ENCODE measurements at places on chromosomes 16 and 17.
A peak's percentile ranks its signal among the peaks of the same experiment; 100 is the strongest.

GRCh38 chr16:73051961-73052360, 4.0 kb upstream of the ZFHX3 start:
- no peak for DNase-seq

GRCh38 chr17:67765623-67766022, 47.9 kb downstream of the NOL11 start:
- no peak for DNase-seq

DNA sequence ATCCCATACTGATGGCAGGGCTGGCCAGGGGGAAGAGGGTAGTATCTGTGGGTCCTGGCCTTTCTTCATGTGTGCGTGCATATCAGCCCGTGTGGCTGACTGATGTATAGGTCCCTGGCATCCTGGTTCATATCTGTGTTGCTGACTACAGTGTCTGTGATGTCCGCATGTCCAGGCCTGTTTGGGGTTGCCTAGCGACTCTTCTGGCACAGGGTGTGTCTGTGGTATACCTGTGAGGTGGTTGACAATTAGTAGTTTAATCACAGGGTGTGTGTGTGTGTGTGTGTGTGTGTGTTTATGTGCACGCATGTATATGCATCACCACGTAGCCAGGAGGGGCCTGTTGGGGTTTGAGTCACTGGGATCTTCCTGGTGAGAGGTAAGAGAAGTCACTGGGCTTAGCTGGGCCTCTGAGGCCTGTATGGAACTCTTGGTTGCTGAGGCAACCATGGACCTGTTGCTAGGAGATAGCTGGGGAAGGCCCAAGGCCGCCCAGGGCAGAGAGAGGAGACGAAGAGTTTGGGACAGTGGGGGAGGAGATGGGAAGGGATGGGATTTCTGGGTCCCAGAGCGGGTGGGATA, 603 bp upstream of the TMEM95 start:
- no peak for DNase-seq

DNA sequence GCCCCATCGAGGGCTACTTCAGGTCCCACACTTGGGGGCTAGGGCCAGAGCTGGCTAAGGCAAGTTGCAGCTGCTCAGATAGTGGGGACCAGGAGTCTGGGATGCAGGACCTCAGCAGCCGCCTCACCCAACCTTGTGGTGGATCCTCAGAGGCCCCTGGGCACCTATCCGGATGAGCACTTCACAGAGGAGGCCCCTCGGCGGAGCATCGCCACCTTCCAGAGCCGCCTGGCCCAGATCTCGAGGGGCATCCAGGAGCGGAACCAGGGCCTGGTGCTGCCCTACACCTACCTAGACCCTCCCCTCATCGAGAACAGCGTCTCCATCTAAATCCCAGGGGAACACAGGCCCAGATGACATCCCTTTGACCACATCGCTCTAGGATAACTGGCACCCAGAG, 9.4 kb downstream of the ALOX15B start:
- no peak for DNase-seq

DNA sequence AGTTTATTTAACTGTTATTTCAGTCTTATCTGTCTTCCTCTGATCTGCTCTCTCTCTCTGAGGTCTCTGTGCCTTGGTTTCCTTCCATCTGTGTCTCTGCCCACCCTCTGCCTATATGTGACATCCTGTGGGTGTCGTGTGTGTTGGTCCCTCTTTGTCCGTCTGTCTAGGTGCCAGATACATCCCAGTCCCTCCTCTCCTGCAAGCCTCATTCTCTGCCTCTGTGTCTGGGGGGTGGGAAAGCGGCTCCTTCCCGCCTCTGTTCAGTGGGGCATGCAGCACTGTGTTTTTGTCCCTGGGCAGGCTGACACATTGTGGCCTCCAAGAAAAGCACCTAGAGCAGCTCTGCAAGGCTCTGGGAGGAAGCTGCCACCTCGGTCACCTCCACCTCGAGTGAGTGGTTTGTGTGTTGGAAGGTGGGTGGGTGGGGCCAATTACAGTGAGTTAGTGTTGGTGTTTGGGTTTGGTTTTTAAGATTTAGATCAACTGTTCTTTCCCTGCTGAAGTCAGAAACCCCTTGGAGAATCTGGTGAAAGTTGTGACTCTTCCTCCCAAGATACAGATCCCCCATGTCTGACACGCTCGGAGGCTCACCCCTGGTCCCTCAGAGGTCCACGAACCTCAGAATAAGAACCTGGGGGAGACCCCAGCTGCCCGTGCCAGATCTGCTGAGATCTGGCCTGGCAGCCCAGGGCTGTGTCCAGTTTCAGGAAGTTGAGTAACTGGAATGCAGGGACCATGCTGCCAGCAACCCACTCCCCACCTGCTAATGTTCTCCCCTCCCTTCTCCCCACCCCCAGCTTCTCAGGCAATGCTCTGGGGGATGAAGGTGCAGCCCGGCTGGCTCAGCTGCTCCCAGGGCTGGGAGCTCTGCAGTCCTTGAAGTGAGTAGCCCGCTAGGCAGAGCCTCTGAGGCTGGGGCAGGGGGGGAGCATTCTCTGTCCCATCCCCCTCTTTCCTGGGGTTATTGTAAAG, 50.9 kb upstream of the CPNE2 start:
- no peak for DNase-seq

DNA sequence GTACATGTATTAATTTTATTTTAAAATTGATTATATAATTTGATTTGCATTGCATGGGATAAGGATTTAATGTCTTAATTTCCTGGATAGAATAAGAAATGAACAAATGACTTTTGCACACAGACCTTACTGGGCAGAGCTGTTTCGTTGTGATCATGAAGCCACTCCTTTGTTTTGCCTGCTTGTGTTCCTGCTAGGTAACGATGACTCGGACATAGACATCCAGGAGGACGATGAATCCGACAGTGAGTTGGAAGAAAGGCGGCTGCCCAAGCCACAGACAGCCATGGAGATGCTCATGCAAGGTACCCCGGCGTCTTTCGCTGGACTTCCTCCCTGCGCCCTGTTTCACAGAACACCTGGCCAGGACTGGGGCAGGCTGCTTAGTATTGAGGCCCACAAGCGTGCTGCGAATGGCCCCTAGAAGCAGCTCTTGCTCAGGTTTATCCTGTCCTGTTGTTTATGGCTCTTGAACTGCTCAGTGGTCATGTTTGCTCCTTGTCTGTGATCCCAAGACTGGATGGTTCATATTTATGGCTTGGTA, 29.6 kb downstream of the CLUAP1 start:
- DNase-seq = no peak

DNA sequence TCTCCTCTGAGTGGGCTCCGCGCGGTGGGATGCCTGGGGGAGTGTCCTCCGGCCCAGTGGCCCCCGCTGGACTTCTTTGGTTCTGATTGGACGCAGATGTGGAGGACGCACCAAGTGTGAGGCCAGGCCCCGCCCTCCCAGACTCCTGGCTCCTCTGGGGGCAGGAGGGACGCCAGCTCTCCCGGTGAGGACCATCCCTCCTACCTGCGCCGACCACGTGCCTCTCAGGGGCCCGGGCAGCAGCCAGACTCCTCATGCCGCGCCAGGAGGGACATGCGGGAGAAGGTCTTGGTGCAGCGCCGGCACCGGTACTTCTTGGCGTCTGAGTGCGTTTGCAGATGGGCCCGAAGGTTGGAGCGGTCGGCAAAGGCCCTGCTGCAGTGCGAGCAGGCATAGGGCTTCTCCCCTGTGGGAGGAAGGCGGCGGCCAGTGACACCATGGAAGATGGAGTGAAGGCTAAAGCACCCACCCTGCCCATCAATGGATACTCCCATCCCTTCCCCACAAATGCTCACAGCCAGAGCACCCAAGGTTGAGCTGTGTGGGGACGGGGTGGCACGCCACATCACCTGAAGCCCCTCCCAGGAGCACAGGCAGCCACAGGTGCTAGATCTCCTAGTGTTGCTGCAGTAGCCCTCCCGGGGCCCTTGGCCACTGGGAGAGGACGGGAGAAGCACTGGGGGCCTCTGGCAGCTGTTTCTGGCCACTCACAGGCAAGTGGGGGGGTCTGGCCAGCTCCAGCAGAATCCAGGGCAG, 7.9 kb downstream of the SNAI3 start:
- DNase-seq = no peak

- DNase-seq = no peak
These were observed 3.9 kb downstream of the NAGS start for GRCh38 chr17:44008205-44008909.

- DNase-seq = no peak
These were observed 10.2 kb upstream of the FOXF1 start for GRCh38 chr16:86499889-86500707.

- DNase-seq = no peak
These were observed 207.6 kb downstream of the MRTFB start for GRCh38 chr16:14278749-14279148.

GRCh38 chr17:27498615-27499309, 42.5 kb downstream of the KSR1 start:
- no peak for DNase-seq

DNA sequence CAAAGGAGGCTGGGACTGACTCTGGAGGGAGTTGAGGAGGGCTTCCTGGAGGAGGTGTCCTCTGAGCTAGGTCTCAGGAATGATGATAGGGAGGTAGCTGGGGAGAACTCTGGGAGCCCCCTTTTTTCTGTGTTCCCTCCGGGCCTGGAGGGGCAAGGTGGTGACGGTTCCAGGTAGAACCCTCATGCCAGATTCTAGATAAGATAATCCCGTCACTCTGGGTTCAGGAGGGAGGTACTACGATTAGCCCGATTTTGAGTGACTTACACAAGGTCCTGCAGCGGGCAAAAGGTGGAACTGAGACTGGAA, 18.7 kb upstream of the ADGRG3 start:
- no peak for DNase-seq

- DNase-seq = no peak
These were observed 498 bp downstream of the SMYD4 start for GRCh38 chr17:1829216-1829591.

DNA sequence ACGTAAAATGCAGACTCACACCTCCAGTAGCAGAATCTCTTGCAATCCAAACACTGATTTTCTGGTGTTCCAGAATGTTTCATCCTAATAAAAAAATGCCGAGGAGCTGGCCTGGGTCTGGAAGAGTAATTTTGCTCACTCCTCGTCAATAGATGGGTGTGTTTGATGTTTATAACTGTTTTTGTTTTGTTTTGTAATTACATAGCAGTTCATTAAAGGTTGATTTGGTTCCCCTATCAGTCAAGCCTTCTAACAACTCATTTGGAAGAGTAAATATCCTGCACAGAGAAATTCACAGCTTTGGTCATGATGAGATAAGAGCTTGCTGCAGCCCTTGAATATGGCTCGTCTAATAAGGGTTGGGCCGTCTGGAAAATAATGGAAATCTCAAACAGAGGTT, 36.8 kb upstream of the ELAC2 start:
- DNase-seq = no peak

GRCh38 chr16:27408012-27408601, 6.1 kb downstream of the IL21R start:
- peak; percentile 61 for DNase-seq

DNA sequence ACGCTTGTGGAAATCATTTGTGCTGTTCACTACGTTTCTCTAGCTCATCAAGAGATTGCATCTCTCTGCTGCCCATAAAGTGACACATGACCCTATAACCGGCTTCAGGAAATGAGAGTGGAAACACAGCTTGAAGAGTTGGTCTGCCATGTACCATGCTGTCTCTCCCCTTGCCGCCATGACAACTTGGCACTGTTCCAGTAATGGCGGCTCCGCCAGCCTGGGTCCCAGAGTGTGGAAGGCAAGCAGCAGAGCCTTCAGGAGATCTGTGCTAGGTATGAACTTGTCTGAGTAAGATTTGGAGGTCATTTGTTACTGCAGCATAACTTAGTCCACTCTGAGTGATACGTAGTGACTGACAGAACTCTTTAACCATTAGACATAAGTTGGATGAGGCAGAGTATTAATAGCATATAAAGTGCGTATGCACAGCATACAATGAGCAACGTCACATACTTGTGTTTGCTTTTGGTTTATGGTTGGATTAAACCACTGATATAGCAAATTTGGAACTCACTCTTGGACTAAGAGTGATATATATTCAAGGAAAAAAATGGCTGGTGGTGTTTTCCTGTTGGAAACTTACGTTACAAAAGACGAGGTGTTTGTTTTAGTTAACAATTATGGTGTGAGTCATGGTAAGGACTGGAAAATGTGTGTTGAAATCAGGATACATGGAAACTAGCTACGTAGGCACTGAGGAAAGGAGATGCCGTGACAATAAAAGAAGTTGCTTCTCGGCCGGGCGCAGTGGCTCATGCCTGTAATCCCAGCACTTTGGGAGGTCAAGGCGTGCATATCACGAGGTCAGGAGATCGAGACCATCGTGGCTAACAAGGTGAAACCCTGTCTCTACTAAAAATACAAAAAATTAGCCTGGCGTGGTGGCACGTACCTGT, 24.4 kb upstream of the PMP22 start:
- no peak for DNase-seq

DNA sequence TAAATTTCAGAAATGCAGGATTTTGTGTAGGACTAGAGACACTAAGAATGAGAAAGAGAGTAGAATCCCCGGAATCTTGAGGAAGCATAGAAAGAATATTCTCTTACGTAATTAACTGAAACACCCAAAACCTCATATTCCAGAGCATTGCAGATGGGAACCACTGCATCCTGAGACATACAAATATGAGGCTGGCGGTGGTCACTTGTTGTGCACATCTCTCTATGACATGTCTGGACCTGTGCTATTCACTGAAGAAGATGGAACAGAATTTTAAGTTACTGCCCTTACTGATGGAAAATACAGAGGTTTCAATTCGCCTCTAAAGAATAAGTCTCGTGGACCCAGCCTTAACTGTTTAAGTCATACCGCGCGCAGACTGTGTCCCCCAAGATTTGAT, 806 bp downstream of the RAD51C start:
- DNase-seq = peak; percentile 9

GRCh38 chr16:81907681-81908080, 103.6 kb downstream of the SDR42E1 start:
- no peak for DNase-seq

DNA sequence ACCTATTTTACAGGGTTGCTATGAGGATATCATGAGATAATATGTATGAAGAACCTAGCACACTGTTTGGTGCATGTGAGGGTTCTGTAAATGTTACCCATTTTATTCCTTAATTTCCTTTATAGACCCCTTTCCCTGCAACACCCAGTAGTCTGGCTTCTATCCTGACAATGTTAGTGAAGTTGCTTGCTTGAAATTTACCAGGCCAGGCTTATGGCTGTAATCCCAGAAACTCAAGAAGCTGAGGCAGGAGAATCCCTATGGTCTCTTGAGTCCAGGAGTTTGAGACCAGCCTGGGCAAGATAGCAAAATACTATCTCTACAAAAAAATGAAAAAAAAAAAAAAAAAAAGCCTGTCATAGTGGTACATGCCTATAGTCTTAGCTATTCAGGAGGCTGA, 722.0 kb downstream of the MAF start:
- DNase-seq = no peak

DNA sequence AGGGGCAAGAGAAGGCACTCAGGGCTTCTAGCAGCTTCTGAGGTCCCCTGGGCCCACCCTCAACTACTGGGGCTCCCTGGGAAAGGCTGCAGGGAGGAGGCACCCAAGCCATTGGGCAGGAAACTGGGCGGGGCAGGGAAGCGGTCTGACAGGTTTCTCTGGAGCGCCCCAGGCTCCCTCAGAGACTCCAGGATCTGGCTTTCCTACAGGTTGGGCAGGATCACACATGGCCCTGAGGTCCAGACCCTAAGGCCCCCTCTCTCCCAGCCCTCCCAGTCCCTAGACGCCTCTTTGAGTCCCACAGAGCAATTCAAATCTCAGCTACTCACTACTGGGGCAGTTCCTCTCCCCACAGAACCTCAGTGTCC, 14.3 kb downstream of the JUP start:
- DNase-seq = no peak

GRCh38 chr17:17824119-17824782, 12.5 kb downstream of the SREBF1 start:
- DNase-seq = no peak
